Stimulated activated CD4-positive, alpha-beta T cell treated with anti-CD3 and anti-CD28 coated beads, Interleukin-2, amount 100 ng/mL, for 48 hours (primary cell): ENCODE measurements at places on chromosomes 13 and 19.
A peak's percentile ranks its signal among the peaks of the same experiment; 100 is the strongest.

DNA sequence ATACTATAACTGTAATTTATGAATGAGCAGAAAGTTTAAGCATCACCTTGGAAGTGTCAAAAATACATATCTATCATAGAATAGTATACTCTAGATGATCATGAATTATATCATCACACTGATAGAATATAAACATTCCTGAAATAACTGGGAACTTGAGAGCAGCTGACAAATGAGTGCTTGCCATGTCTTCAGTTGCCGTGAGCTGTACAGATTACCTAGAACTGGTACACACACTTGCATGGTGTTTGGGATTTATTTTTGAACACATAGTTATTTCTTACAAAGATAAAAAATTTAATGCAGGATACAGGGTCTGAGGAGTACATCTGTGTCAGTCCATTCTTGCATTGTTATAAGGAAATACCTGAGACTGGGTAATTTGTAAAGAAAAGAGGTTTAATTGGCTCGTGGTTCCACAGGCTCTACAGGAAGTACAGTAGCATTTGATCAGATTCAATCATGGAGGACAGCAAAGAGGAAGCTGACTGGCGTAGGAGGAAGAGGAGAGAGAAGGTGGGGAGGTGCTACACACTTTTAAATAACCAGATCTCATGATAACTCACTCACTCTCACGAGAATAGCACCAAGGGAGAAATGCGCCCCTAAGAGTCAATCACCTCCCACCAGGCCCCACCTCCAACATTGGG is 60.4 kb upstream of the MBNL2 start:
- no peak for DNase-seq

- DNase-seq: no peak
Measured at GRCh38 chr13:60836821-60837220, 439.8 kb downstream of the TDRD3 start.

DNA sequence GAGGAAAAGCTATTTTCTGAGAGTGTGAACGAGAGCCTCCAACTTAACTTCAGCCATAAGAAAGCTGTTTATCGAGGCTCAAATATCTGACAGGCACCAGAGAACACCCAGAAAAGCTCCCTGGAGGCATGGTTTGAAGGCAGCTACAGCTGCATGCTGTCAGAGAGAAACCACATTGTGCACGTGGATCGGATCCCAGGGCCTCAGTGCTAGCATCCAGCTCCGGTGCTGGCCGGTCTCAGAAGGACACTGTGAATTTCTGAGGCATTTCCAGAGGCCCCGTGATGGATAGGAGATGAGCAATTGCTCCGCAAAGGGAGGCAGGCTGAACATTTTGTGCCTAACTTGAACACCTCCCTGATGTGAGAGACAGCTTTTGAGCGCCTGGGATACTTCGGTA is 315.7 kb downstream of the FGF9 start:
- DNase-seq: no peak

DNA sequence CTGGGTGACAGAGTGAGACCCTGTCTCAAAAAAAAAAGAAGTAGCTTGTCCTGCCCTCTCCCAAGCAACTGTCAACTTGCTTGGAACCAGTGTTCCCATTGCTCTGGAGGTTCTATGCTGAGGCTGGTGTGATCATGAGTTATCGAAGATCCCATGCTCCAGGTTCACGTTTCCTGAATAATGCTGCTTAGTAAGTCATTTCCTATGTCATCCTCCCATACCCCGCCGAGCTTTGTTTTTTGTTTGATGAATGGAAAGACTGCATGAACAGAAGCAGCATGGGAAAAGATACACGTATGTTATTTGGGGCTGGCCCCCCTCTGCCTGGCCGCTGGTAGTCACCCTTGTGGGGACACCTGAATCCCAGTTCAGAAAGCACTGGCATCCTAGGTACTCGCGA is 11.3 kb downstream of the SLC25A42 start:
- no peak for DNase-seq

DNA sequence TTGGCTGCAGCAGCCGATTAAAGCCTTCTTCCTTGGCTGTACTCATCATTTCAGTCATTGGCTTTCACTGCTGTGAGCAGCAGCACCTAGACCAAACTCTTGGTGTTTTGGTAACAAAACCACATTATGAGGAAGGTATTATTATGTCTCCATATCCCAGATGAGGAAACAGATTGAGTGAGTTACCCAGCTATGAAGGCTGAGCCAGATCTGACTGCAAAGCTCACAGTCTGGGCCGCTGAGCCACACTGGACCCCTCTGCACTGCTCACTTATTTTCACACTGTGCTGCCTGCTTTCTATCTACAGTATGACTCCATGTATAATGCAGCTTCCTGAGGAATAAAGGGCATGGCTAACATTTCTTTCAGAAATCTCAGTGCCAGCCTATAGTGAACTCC is 24.5 kb downstream of the CRYL1 start:
- DNase-seq: no peak

DNA sequence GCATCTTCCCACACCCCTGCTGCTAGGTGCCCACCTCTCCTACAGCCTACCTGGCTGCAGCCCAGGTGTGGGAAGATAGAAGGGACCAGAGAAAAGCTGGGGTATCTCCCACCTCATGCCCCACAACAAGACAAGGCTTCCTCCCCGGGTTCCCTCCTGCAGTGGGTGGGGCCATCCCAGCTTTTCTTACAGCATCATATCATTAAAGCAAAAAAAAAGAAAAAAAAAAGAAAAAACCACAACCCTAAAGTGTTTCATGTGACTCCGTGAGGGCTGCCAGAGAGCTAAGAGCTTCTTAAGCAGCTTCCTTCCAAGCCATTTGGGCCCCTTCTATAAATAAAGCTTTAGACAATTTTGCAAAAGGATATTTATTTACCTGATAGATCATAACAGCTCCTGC is 455.4 kb upstream of the TSHZ3 start:
- no peak for DNase-seq

- DNase-seq: no peak
Measured at GRCh38 chr13:46624353-46624752, 71.4 kb downstream of the LRCH1 start.

DNA sequence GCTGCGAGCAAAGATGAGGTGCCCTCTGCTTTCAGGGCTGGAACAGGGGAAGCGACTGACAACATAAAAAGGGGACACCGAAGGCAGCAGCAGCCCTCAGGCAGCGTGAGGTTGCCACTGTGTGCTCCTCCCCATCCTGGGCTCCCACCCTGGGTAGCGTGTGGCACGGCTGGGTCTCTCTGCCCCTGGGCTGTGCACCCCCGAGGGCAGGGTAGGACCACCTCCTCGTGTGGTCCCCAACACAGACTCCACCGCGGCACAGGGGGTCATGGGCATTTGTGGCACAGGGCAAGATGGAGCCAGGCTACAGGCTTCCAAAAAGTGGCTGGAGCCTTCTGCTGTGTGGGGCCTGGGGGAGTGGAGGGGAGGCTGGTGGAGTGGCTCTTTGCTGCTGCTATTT is 6.5 kb upstream of the RSPH6A start:
- DNase-seq: no peak

DNA sequence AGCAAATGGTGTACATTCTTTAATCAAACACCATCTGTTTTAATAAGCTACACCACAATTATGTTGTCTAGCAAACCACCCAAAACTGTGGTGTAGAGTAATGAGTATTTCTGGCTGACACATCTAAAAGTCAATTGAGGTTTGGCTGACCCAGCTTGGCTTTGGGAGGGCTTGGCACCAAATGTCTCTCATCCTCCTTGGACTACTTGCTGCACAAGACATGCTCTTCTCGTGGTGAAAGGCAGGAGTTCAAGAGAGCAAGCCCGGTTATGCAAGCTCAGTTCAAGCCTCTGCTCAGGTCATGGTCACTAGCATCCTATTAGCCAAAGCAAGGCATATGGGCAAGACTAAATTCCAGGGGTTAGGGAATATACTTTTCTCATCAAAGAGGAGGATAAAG is 37.1 kb downstream of the LACC1 start:
- no peak for DNase-seq

- DNase-seq: no peak
Measured at GRCh38 chr13:45621950-45622349, 6.4 kb upstream of the ERICH6B start.

DNA sequence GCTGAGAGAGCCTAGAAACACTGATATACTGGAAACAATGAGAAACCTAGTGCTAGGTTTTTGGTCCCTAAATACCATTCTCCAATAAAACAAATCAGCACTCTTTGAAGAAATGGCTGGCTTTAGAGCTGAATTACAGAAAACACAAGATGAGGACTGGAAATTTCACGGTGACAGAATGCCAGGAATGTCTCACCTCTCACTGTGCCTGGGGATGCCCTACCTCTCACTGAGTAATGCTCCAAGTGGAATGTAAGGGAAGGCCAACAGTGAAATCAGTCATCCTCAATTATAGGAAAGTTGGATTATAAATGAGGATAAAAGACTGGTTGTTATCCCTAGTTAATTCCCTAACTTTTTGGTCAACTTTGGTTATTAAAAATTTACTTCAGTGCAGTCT is 259.0 kb downstream of the NALCN start:
- DNase-seq: no peak

DNA sequence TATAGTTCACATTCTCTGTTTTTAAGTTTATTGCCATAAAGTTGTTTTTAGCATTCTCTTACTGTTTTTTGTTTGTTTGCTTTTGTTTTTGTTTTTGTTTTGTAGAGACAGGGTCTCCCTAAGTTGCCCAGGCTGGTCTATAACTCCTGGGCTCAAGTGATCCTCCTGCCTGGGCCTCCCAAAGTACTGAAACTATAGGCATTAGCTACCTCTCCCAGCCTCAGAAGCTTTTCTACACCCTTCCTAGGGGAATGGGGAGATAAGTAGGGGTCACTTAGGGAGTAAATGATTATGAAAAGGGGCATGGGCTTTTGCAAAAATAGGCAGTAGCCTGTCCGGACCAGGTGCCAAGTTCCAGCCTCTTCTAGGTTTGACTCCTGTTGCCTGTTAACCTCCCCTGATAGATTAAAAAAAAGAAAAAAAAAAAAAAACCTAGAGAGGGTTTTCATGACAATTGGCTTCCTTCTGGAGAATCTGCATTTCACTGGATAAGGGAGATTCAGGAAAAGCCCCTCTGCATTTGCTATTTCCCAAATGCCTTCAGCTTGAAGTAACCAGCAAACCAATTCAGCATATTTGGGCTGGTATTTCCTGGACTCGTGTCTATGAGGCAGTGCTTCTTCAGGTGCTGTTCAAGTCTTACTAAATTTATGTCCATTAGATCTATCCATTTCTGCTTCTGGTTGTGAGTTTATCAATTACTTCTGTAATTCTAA is 216.8 kb downstream of the TM9SF2 start:
- no peak for DNase-seq

DNA sequence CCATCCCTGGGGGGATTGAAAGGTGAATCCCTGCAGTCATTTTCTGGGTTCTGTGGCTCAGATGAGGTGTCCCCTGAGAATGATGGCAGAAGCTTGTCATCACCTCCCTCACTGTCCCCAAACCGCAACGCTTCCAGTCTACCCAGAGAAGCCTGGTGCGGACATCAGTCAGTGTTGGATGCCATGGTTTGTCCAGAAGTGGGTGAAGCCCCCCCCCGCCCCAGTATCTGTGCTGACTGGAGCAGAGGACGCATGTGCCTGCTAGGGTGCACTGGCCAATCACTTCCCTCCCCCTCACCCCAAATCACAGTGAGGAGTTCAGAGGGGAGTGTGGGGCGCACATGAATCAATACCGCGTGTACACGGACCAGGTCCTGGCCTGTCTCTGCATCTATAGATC is 150.5 kb downstream of the TEX29 start:
- no peak for DNase-seq

GRCh38 chr19:1101337-1101698 is 2.5 kb upstream of the GPX4 start:
- no peak for DNase-seq

GRCh38 chr13:91553584-91553983 is 155.2 kb downstream of the GPC5 start:
- DNase-seq: no peak

DNA sequence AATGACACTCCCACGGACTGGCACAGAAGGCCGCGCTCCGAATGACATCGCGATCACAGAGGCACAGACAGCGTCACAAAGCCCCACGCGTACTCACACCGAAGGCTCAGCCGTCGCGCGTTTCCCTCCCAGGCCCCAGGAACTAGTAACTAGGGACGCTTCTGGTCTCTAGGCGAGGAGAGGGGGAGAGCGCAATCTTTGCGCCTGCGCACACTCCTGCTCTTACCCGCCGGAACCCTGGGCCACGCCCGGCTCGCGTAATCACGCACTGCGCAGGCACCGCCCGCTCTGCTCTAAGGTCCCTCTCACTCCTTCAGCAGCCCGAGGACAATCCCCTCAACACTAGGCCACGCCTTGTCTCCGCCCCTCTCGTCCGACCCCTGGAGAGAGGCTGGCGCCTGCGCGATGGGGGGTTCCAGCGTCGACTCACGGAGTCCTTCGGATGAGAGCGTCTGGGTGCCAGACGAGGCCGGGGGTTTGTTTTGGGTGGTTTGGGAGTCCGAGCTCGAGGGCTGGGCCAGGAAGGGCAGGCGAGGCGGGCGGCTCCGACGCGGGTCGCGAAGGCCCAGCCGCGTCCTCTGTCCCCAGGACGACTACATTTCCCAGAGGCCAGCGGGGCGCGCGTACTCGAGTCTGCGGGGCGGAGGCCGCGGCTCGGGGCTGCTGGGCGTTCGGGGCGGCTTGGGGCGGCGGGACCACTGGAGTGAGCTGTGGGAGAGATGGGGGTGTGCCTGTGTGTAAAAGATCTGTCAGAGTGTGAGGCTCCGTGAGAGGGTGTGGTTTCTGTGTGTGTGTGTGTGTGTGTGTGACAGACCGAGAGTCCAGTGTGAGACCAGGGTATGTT is at the start of gene ZNF471:
TSS of gene ZNF471 (plus strand) at position 410 of the 844 bp plus-strand sequence. CDS start 3,717 bp downstream, outside the sequence.
- DNase-seq: peak; percentile 55

GRCh38 chr19:45123440-45123850 is 30.5 kb downstream of the PPP1R37 start:
- DNase-seq: no peak

- no peak for DNase-seq
Measured at GRCh38 chr19:50897612-50898011, 13.6 kb downstream of the KLK4 start.

- no peak for DNase-seq
Measured at GRCh38 chr13:91544723-91545122, 146.3 kb downstream of the GPC5 start.

- DNase-seq: no peak
Measured at GRCh38 chr19:39099341-39099740, 15.2 kb downstream of the ACP7 start.

GRCh38 chr13:48078251-48078656 is 16.6 kb downstream of the MED4 start:
- DNase-seq: no peak

DNA sequence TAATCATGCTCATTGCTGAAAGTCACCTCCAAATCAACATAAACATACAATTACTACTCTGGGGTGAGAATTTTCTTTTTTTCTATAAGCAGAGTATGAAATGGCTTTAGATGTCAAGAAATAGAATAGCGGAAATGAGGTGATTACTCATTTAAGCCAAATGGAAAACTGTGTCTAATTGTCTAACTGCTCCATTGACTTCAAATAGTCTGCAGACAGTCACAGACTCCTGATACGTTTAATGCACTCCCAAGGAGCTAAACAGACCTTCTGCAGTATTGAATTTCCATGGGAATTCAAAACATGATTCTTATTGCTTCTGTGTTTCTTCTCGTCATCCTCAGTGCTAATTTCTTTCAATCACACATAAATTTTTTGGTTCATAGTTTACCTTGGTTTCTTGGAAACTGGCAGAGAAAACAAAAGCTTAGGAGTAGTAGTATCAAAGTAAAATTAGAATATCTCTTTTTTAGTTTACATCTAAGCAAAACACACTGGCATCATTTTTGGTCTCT is 865.2 kb upstream of the SLC10A2 start:
- DNase-seq: no peak
